ENCODE measurements at places on chromosomes 13 and 19.

DNA sequence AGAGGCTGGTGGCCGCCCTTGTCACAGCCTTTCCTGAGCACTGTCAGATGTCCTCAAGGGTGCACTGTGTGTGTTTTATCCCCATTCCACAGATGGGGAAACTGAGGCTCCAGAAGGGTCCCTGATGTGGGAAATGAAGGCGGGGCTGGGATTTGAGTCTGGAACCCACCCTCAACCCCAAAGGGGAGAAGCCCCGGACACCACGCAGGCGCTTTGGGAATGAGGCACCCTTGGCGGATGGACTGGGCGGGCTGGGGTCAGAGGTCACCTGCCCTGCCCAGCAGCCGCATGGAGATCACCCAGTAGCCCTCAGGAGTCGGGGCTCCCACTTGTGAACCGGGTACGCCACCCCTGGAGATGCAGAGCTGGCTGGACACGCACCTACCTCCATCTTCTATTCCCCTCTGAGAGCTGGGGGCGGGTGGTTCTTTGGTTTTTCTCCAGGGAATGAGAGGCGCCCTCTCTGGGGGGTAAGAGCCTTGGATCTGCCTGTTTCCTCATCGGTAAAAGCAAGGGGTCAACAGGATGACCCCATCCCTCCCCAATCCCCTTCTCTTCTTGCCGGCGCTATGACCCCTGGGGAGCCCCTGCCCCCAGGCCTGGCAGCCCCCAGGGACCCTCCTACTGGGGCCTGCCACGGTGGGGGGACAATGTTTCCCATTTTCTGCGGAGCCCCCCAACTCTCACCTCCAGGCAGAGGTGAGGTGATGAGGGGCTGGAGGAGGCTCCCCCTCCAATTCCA is 8.3 kb upstream of the ONECUT3 start:
- DNase-seq: no peak

DNA sequence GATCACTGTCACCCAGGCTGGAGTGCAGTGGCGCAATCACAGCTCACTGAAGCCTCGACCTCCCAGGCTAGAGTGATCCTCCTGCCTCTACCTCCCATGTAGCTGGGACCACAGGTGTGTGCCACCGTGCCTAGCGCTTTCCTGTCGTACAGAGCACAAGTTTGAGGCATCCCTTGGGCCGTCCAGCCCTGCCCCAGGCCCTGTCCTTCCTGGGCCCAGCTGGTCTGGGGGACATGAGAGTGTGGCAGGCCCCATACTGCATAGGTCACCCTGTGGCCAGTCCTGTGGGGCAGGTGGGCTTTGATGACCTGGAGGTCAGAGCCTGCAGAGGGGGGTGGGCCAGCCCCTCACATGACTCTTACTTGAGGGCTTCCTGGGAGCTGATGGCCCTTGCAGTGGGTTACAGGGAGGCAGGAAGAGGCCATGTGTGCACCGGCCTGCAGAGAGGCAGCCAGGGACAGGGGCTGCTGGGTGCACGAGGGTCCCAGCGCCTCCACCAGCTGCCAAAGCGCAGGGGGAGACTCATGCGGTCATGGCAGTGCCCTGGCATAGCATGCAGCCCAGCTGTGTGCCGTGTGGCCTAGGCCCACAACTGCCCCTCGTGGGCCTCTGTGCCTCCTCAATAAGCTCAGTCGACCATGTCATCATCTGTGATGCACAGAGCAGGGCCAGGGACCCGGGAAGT is 61.4 kb downstream of the KDM4B start:
- DNase-seq: no peak

DNA sequence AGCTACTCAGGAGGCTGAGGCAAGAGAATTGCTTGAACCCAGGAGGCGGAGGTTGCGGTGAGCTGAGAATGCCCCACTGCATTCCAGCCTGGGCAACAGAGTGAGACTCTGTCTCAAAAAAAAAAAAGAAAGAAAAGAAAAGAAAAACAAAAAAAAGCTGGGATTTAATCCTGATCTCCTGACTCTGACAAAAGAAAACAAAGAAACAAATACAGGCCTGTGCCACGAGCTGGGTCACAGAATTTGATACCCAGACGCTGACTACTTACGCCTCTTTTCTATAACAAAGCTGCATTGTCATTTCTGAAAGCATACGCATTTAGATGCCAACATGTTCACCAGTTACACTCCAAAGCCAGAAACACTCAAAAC is 18.2 kb upstream of the GTF2F2 start:
- DNase-seq: no peak

DNA sequence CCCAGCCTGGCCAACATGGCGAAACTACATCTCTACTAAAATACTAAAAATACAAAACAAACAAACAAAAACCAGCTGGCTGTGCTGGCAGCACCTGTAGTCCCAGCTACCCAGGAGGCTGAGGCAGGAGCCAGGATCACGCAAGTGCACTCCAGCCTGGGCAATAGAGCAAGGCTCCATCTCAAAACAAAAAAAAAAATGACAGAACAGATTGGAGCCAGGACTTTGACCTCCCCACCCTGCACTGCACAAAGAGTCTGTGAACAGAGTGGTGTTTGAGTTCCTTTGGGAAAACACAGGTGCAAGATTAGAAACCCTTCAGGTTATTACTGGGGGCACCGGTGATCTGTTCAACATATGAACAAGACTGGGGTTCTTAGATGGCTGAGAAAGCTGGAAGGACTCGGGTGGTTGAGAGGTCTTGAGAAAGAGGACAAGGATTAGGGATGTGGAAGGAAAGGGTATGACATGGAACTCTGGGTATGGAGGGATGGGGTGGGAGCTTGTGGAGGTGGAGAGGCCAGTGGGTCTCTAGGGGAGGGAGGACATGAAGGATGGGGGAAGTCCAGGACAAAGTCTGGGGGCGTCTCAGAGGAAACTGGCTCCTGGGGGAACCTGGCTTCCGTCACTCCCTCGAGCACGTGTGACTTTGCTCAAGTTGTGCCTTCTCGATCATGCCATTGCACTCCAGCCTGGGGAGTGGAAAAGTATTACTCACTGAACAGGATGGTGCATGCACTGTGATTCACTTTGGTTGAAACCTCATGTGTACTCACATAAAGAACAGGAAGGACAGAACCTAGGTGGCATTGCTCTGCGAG is 25.9 kb downstream of the RCN3 start:
- no peak for DNase-seq

GRCh38 chr19:30552593-30552992 is 180.4 kb downstream of the ZNF536 start:
- no peak for DNase-seq

DNA sequence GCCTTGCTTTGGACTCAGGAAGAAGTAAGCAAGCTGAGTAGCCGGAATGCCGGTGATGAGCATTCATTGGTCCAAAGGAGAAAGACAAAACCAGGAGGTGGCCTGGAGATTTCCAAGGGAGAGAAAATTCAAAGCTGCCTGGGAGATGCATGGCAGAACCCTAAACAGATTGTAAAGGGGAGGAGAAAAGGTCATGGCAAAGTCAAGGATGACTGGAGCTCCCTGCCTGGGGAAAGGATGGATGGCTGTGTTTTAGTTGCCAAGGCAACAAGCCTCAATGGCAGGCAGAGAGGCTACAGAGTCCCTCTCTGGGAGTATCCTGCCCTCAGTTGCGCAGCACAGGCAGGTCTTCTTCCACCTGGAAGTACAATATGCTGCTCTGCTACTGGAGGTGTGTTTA is 134.0 kb downstream of the ENOX1 start:
- no peak for DNase-seq

- DNase-seq: no peak
Observed at GRCh38 chr19:40223135-40223822, 3.2 kb downstream of the CCNP start.

DNA sequence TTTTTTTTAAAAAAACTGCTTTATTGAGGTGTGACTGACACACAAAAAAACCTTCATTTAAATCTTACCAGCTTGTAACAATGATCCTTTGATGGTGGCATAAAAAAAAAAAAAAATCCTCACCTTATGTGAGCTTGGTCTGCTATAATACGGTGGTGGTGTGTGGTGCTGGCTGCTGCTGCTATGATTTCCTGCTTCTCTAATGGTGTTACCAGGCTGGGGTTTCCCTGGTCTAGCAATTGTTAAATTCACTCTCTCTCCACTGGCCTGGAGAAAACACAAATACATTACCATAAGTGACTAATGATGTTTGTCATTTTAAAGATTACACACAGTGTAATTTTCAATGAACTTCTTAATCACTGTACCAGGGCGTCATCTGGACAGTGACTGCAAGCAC is 60.6 kb downstream of the LNX2 start:
- DNase-seq: no peak

DNA sequence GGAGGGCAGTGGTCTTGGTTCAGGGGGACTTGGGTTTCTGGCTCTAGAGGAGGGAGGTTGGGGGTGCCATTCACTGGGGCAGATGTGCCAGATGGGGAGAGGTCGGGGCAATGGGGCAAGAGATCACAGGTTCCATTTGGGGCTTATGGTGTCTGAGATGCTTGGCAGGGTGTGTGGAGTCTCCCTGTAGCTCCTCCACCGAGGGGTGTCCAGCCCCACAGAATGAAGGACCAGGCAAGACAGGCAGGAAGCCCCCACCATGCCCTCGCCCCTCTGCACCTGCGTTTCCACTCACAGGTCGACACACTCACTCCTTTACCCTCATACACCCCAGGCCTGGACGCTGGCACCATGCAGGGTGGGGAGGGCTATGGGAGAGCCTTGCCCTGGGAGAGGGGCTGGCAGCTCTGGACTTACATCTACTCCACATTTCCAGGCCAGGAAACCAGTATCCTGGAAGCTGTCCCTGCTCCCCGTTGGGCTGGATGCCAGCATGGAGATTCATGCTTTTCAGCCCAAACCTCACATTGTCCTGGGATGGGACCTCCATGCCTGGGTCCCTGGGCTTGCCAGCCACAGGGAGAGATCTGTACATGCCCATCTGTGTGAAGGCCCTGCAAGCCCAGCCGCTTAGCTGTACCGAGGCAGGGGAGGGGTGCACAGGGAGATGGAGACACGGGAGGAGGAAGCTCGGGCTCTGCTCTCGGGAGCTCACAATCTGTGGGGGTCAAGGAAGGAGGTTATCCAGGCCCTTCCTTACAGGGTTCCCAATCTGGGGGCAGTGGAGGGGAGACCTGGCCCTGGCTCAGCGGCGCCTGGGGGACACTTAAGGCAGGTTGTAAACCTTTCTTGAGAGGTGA is 77.1 kb downstream of the CHST8 start:
- DNase-seq: no peak

- no peak for DNase-seq
Observed at GRCh38 chr13:29165840-29166239, 345.7 kb downstream of the MTUS2 start.

- no peak for DNase-seq
Observed at GRCh38 chr13:86918682-86919081, 752.5 kb upstream of the SLITRK5 start.

- DNase-seq: no peak
Observed at GRCh38 chr19:5184930-5185329, 155.7 kb downstream of the PTPRS start.

GRCh38 chr13:27663947-27664346 is 42.3 kb downstream of the POLR1D start:
- no peak for DNase-seq

- no peak for DNase-seq
Observed at GRCh38 chr13:21980049-21980448, 309.2 kb downstream of the FGF9 start.

DNA sequence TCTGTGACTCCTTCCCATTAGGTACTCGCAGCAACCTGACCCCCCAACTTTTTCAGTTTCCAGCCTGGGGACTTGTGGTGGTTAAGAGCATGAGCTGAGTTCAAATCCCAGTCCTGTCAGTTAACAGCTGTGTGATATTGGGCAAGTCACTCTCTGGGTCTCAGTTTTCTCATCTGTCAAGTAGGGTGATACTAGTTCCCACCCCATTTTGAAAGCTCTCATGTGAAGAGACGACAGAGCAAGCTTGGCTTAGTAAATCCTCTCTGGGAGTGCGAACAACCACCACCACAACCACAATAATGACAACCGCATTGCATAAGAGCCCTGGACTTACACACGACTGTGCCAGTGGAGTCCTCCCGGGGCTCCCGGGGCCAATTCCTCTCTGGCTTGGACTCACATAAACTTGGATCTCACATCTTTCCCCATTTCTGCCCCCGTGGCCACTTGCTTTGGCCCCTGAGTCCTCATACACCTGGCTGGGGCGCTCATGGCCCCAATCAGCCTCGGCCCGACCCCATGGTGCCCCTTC is 454 bp downstream of the BLVRB start:
- DNase-seq: no peak

GRCh38 chr13:73676550-73677047 is 457.6 kb downstream of the KLF12 start:
- no peak for DNase-seq

DNA sequence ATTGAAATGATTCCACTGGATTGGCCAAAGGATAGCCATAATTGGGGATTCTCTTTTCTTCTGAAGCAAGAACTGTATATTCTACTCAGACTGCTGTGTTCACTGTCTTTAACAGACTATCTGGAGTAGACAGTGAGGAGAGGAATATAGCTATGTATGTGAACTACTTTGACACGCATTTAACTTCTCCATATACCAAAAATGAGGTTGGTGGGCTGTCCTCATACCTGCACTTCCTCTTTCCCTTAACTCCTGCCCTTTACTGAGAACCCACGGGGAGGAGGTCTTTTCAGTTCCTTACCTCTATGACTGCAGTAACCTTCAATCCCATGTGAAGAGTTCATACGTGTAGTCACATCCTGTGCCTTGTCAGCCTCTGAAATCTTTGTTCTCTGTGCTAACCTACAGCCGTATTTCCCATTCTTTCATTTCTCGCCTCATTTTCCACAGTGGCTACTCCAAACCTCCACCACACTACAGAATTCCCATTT is 305.8 kb downstream of the MTUS2 start:
- DNase-seq: no peak

DNA sequence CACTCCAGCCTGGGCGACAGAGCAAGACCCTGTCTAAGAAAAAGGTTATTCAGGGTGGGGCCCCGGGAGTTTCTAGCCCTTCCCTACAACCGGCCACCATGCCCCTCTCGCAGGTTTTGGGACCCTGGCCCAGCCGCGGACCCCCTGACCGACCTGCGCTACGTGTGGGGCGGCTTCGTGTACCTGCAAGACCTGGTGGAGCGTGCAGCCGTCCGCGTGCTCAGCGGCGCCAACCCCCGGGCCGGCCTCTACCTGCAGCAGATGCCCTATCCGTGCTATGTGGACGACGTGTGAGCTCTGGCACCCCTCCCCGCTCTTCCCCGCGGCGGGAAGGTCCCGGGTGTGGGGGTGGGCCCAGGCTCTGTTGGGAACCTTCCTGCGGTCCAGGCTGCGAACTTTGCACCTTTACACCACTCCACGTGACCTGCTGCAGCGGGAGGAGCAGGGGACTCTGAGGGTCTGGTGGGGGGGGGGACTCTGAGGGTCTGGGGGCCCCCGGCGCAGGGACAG is 6.3 kb downstream of the ABCA7 start:
- DNase-seq: no peak

- DNase-seq: no peak
Observed at GRCh38 chr13:34617473-34618083, 324.5 kb upstream of the NBEA start.

GRCh38 chr13:49908637-49909036 is 27.5 kb downstream of the SPRYD7 start:
- DNase-seq: no peak
